HL-60 (cell line): ENCODE measurements at places on chromosomes 11 and 22.
A peak's percentile ranks its signal among the peaks of the same experiment; 100 is the strongest.

GRCh38 chr11:58786693-58787092, 55.0 kb upstream of the GLYAT start:
- DNase-seq = no peak

DNA sequence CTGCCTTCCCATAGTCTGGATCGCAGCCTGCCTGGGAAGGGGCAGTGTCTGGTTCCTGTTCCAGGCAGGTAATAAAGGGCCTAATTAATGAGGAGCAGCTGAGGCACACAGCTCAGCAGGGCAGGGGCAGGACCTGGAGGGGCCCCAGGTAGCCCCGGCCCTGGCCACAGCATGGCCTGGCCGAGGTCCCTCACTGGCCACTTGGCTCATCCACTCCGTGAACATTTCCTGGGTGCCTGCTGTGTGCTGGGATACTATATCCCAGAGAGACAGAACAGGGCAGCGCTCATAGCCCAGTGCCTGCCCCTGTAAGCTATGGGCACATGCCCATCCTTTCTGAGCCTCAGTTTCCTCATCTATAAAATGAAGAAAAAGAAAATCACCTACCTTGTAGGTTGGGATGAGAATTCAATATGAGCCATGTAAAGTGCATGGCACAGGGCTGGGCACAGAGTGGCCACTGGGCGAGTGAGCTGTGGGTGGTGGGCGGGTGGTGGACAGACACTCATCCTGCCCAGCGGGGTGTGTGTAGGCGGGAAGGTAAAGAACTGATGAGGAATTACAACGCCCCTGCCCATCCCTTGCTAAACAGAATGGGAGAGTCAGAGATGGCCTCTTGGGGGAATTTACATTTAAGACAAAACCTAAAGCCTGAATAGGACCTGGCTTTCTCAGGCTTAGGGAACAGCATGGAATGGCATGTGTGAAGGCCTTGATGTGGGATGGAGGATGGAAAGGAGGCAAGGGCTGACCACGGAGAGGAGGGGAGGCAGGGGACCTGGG, 9.2 kb downstream of the MYRF start:
- no peak for DNase-seq

DNA sequence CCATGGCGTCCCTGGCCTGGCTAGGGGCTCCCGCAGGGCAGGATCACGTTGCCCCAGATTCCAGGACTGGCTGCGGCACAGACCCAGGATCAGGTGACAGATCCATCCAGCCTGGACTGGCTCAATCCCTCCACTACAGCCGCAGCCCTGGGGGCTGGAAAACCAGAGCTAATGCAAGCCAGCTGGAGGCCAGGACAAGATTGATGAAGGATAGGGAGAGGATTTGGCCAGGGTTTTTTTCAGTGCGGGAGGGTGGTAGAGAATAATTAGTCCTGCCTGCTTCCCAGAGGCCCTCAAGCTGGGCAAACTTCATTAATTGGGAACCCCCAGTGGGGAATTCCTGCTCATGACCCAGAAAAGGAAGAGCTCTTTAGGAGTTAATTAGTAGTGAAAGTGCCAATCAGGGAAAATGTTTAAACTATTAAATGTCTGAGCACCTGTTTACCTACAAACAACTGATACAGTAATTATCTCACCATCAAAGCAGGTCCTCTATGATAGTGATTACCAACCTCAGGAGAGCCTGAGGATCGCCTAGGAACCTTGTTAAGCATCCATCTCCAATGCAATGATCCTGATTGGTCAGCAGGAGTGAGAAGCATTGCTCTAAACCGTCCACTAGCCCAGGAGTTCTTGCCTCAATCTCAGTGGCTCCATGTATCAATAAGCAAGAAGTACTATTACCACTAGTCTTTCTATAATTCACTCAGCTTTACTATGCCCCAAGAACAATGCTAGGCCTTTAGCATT, 33.0 kb upstream of the MYOD1 start:
- no peak for DNase-seq

DNA sequence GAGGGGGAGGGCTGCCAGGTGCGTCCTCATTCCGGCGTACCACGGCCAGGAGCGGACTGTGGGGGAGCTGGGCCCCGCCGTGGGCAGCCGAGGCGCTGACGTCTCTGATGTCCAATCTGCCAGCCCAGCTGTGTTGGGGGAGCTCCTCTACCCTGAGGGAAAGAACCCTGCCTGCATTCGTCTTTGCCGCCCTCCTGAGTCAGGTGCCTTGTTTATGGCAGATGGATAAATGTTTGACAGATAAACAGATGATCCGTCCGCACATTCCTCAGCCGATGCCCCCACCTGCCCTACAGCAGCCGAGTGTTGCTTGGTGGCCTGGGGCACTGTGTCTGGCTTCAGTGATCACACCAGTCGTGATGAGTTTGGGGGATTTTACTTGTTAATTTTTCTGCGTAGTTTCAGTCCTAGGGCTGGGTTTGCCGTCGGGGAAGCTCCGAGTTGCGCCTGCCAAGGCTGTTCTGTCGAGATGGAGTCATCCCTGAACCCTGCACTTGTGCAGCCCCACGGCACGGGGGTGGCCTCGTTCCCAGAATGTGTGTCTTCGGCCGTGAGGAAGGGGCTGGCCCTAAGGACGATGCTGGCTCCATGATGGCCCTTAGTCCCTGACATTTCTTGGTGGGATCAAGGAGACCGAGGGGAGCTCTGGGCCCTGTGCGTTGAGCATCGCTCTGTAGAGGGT, 1083.9 kb downstream of the BRD1 start:
- no peak for DNase-seq

- DNase-seq = no peak
These were observed 9.3 kb downstream of the TFIP11 start for GRCh38 chr22:26502688-26503561.

GRCh38 chr22:19703869-19704268, 10.4 kb upstream of the SEPTIN5 start:
- DNase-seq = no peak

DNA sequence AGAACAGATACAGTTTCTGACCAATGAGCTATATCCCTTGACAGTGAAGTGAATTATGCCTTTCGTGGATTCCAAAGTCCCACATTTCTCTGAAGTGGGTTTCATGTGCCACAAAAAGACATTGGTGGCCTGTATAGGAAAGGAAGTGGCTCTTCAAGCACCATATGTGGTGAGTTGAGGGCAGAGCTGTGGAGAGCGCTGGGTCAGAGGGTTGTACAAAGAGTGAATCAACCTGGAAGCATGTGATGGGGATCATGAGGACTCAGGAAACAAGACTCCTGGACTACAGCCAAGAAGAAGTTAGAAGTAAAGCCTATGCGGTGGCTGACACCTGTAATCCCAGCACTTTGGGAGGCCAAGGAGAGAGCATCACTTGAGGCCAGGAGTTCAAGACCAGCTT, 579 bp upstream of the SLC5A4 start:
- DNase-seq = no peak

DNA sequence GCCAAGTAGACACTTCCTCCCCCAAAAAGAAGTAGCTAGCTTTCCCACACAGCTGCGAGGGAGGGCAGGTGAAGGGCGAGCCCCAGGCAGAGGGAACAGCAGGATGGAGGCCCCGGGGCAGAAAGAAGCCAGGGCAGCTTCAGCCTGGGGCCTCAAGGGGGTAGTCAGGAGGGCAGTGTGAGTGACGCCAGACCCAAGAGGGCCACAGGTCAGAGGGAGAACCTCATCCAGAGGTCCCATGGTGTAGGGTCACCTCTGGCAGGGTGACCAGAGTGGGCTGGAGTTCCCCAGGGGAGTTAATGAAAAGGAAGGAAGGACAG, 9.2 kb downstream of the PRR5 start:
- DNase-seq = no peak

DNA sequence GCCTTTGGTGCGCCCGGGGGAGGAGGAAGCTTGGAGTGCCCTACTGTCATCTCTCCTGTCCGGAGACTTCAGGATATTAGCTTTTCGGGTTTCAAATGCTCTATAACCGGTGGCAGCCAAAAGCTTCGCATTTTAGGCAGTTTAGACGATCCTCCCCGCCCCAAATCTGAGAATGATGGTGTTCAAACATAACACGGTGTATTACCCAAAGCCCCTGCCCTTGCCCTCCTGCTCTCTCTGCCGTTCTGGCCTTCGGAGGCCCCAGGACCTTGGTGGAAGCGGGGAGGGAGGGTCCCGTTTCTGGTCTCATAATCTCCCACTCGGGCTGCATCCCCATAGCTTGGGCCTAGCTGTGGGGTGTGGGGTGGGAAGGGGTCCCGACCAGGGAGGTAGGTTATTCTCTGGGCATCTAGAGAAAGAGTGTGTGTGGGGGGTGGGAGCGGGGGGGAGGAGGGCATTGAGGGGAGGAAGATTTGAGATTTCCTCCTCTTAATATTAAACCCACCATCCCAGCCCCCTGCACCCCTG, 2.3 kb downstream of the PKNOX2 start:
- no peak for DNase-seq

- DNase-seq = no peak
These were observed 18.1 kb downstream of the GAB4 start for GRCh38 chr22:16989915-16990314.

DNA sequence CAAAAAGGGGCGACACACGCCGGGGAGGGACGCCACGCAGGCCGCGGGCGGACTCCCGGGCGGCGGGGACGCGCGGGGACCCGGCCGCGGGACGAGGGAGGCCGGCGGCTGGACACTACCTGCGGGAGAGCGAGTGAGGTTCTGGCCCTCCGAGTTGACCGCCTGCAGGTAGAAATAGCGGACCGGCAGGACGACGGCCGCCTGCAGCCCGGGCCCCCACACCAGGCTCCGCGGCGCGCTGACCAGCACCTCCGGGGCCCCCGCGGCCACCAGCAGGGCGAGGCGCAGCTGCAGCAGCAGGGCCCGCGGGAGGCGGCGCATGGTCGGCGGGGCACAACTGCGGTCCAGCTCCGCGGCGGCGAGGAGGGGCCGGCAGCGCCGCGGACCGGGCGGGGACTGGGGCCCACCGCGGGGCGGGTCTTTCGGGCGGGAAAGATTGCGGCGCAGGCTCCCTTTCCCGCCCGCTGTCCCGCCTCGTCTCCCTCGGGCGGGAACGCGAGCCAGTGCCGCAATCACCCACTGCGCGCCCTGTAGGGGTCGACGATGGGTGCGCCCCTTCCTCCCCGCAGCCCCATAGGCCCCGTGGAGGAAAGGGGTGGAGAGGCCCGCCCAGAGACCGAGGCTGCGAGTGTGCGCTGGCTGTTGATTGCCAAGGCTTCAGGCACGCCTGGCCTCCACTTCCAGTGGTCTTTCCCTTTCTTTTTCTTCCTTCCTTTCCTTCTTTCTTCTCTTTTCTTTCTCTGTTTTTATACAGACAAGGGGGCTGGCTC, at the start of gene POGLUT3:
Gene POGLUT3, minus strand, starts transcription at position 339 of the 770 bp plus-strand sequence. Its CDS starts 18 bp downstream, at position 321.
- DNase-seq = peak; percentile 18

GRCh38 chr11:68345776-68346461, 33.5 kb downstream of the LRP5 start:
- DNase-seq = no peak

DNA sequence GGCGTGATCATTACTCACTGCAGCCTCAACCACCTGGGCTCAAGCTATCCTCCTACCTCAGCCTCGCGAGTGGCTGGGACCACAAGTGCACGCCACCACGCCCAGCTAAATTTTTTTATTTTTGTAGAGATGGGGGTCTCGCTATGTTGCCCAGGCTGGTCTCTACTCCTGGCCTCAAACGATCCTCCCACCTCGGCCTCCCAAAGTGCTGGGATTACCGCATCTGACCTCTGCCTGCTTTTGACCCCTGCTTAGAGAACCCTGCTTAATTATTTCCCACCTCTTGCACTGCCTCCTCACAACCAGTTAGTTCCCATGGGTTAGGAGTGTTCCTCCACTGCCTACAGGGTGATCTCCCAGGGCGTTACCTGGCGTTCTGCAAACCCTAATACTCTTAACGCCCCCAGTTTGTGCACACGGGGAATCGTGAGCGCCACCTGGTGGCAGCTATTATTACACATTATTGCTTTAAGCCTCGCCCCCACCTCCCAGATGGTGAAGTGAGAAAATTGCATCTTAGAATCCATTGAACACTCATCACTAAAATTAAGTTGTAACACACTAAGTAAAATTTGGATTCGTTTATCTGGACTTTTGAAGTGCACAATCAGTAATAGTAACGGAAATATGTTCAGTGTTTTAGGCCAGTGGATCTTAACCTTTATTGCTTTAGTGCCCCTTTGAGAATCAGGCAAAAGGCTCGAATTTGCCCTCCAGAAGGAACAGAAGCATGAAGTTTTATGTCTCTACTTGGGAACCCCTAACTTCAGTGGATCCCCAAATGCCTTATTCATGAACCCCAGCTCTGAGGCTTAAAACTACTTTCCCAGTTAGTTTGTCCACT, 61.4 kb upstream of the ASPHD2 start:
- peak; percentile 31 for DNase-seq

- DNase-seq = peak; percentile 78
These were observed 99.1 kb downstream of the CD44 start for GRCh38 chr11:35237860-35238715.

DNA sequence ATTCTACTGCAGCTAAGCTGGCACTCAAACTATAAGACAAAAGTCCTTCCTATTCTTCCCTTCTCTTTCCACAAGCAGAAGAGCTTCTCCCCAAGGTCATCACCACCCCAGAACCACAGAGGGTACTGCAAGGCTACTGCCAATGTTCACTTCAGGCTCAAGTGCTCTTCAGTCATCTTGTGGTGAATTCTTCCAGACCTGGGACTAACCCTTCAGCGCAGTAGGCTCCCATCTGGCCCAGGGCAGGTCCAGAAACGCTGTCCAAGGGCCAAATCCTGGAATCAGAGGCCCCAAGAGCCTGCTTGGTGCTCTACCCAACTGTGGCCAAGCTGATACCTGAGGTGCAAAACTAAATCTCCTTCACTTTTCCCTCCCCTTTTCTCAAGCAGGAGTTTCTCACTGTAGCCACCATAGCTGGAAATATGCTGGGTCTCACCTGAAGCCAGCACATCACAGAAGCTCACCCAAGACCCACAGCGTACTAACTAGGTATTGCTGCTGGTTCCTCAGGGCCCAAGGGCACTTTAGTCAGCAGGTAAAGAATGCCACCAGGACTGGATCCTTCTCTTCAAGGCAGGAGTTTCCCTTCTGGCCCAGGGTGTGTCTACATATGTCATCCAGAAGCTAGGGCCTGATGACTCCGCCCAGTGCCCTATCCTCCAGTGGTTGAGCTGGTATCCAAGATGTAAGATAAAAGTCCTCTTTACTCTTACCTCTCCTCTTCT, 27.8 kb downstream of the FCHSD2 start:
- no peak for DNase-seq

GRCh38 chr22:31229402-31230079, 17.4 kb downstream of the LIMK2 start:
- no peak for DNase-seq

GRCh38 chr11:119363851-119364590, 17.5 kb downstream of the USP2 start:
- DNase-seq = no peak

DNA sequence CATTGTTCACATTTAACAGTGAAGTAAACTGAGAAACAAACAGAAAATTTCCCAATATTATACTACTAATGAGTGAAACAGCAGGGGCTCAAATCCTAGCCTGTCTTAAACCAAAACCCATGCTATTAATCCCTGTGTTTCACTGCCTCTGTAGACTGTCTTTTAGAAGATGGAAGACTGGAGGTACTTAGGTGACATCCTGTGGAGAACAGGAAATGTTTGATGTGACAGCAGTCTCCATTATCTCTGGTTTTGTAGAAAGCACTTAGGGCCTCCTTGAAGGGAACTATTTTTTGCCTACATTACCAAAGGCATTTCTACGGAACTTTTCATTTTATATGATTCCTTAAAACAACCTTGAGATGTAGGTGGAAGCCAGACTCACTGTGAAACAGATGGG, 288.1 kb upstream of the SORL1-AS1 start:
- DNase-seq = no peak
